ENCODE measurements at places on chromosomes 5 and 9.

DNA sequence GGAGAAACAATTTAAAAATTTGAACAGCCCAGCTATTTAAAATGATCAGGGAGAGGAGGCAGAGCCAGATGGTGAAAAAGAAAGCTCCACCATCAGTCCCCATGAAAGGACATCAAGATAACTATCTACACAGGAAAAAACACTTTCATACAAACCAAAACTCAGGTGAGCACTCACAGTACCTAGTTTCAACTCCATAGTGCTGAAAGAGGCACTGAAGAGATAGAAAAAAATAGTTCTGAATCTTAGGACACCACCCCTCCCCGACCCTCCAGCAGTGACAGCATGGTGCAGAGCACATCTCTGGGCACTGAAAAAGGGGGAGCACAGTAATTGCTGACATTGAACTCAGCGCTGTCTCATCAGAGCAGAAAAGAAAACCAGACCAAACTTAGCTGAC is 732.9 kb downstream of the CETN3 start:
- no peak for DNase-seq

DNA sequence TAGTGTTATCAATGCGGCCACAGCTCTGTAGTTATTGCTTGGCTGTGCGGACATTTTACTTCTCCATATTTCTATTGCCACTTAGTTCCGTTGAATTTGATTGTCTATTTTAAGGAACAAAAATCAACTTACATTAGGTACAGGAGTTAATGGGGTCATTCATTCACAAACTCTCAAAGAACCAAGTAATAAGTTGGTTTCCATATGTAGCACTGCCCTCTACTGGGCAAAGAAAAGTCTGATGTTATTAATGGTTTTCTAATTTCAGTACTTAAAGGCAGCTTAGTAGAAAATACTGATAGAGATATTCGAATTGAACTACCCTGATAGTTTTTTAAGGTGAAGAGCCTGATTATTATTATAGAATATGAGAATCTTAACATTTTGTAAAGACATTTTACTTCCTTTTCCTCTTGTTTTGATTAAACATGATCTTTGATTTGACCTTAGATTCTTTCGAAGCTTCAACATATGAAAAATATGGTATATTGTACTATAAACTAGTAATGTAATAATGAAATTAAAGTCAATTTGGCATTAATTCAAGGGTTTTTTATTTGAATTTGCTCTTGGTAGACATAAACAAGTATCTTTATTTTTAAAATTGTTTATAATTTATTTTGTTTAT is 119.5 kb upstream of the CTNND2 start:
- DNase-seq, result no peak

- DNase-seq, result no peak
Observed at GRCh38 chr5:142521706-142522105, 164.2 kb downstream of the FGF1 start.

DNA sequence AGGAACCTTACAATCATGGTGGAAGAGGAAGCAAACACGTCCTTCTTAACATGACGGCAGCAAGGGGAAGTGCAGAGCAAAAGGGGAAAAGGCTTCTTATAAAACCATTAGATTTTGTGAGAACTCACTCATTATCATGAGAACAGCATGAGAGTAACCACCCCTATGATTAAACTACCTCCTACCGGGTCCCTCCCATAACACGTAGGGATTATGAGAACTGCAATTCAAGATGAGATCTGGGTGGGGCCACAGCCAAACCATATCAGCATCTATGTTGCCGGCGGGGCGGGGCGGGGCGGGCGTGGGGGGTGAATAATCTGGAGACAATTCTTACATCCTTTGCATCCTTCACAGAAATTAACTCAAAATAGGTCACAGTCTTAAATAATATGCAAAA is 58.8 kb upstream of the GFPT2 start:
- DNase-seq, result no peak

DNA sequence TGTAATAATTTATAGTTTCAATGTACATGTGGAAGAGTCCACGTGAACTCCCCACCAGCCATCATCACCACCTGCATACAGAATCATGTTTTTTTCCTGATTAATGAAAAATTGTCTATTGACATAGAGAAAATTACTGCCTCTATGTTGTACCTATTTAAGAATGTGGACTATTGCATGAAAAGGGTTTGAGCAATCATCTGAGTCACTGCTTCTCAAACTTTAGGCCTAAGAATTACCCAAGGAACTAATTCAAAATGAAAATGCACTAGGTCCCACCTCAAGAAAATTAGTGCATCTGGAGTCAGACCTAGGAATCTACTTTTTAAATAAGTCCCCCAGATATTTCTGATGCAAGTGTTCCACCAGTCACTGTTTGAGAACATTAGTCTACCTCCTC is 709.3 kb downstream of the MAT2B start:
- no peak for DNase-seq

- no peak for DNase-seq
Observed at GRCh38 chr5:158880483-158881001, 219.2 kb downstream of the EBF1 start.

- no peak for DNase-seq
Observed at GRCh38 chr5:39569857-39570256, 145.1 kb upstream of the DAB2 start.

DNA sequence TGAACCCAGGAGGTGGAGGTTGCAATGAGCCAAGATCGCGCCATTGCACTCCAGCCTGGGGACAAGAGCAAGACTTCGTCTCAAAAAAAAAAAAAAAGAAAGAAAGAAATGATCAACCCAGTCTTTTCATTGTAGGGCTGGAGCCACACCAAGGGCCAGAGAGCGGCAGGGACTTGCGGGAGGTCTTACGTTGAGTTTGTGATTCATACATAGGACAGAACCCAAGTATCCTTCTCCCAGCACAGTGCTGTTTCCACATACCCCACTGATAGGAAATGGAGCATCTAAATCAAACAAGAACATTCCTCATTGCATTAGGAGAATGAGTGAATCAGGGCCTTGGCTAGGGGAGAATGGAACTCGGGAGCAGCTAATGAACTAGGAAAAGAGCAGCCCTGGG is 3.5 kb upstream of the TNIP1 start:
- no peak for DNase-seq

GRCh38 chr5:171092194-171092593 is 216.9 kb upstream of the TLX3 start:
- DNase-seq, result no peak

DNA sequence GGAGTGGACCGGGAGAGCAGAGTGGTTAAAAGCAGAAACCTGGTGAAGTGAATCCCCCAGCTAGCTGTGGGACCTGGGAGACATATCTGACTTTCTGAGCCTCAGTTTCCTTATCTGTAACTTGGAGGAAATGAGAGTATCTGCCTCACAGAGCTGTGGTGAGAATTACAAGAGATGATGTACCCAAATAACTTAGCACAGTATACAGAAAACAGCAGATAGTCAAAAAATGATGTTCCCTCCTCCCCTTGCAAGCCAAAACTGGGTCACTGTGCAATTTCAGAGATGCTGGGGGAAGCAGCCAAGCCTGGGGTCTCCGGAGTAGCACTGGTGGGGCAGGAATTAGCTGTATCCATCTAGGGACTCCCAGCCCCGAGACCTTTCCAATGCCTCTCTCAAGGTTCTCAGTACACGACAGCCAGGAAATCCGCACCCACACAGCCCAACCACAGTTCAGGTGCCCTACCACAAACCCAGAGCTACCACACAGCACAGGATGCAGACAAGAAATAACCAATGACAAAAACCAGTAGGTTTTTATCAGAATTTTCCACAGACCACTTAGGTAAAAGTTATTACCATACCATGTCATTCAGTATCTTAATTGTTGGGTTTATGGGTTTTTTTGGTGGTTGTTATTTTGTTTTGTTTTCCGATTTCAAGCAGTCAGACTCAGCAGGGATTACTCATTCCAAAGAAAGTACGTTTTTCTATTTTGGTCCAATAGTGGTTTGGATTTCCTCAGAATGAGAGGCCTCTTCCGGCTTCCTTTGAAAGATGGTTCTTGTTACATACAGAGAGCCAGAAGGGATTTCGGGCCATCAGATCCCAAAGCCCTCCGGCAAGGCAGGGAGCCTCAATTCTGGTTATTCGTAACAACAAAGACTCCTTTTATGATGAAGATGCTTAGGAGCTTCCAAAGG is 4.9 kb upstream of the HRH2 start:
- DNase-seq, result peak; percentile 91

- DNase-seq, result no peak
Observed at GRCh38 chr5:143431789-143432188, 28.3 kb upstream of the NR3C1 start.

DNA sequence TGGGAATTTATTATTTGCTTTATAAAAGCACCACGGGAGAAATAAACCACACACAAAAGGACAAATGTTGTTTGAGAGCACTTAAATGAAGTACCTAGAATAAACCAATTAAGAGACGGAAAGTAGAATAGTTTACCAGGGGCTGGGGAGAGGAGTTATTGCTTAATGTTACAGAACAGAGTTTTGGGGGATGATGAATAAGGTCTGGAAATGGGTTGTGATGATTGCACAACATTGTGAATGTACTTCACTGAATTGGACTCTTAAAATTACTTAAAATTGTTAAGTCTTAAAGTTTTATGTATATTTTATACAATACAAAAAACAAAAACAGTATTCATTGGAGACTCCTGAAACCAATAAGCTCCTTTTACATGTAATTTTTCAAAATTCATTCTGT is 1.5 kb downstream of the ZBTB43 start:
- no peak for DNase-seq

DNA sequence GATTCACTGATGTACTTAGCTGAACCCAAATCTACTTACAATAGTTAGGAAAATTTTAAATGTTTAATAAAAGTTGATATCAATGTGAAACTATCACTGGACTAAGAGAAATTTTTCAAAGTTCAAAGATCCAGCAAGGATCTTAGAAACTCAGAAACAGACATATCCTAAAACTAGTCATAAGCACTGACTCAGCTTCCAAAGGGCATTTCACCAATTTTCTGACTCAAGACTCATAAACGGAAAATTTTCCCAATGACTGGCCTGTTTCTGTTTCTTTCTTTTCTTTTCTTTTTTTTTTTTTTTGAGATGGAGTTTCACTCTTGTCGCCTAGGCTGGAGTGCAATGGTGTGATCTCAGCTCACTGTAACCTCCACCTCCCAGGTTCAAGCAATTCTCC is 66.6 kb downstream of the CDC14B start:
- DNase-seq, result no peak
